ENCODE measurements at places on chromosomes 5 and 9. TPM values are rescaled to one million over a fixed set of nuclear protein-coding genes. Genes with fewer than 3 reads are reported as not detected.

DNA sequence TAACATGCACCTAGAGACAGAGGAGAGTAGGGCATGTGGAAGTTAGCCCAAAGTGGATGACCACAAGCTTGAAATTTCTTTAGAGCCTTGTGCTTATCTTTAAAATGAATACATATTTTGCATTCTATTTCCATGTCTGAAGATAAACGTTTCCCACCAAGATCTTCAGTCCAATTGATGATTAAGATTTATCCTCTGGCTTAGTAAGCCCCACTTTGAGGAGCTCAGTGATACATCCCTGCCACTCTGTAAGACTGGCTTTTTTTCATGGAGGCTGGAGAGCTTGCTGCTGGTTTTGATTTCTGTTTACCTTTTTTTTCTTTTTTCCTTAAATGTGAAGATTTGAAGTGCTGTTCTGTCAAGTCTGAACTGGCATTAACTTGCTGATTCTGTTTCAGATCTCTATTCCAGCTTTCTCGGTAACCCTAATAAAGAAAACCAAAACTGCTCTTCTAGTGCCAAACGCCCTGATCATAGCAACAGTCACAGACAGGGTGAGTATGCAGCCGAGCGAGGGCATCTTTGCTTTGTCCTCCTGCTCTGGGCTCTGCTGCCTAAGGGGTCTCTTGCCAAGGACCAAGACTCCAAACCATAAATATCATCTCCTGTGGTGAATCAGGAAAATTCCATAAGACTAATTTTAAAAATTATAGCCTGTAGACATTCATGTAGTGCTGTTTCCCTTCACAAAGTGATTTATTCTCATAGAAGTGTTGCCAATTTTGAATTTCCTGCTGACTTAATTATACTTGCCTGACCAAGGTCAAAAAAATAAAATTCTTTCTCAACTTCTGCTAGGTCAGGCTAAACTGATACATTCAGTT, 54.3 kb downstream of the GRAMD2B start:
- no peak for DNase-seq

DNA sequence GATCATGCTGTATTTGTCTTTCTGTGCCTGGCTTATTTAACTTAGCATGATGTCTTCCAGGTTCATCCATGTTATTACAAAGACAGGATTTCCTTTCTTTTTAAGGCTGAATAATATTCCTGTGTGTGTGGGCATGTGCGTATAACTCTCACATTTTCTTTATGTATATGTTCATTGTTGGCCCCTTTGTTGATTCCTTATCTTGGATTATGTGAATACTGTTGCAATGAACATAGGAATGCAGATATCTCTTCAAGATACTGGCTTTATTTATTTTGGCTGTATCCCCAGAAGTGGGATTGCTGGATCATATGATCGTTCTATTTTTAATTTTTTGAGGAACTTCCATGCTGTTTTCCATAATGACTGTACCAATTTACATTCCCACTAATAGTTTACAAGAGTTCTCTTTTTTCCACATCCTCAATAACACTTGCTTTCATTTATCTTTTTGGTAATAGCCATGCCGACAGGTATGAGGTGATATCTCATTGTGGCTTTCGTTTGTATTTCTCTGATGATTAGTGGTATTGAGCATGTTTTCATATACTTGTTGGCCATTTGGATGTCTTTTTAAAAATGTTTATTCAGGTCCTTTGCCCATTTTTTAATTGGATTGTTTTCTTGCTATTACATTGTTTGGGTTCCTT, 38.0 kb downstream of the CREBRF start:
- DNase-seq: no peak

The DNM1 gene
- 24.1 TPM for total RNA-seq

DNA sequence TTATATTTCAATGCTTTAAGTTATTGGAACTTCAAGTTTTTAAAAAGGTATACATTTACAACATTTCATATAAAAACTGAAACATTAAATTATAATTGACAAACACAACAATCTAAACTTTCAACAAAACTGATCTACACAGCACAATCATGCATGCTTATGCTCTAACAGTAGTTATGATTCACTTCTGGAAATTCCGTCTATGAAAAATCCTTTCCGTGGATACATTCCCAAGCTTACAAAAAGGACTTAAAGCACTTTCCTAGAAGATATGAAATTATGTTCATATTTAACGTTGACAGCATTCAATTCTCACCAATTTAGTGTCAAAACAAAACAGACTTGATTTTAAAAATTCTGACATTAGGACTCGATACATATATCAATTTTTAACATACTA, 3.7 kb downstream of the HNRNPH1 start:
- DNase-seq: no peak

The PCDHGB5 gene
- total RNA-seq: 5.9 TPM

DNA sequence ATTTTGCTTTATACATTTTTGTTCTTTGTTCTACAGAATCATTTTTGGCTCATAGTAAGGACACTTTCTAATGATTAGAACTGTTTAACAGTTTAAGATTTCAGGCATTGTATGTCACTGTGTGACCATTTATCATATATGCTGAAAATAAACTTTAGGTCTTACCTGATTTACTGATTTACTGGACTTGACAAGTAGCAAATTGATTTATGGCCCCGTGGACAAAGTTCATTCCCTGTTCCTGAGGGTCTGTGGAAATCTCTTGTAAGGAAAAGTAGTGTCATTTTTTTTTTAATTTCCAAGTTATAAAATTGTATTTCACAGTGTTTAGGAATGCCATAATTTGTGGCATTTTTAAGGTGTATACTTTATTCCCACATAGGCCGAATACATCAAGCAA, 40.7 kb downstream of the KIF2A start:
- no peak for DNase-seq

Measured in mesenteric fat pad (tissue), 1 donor.